ENCODE measurements at places on chromosomes 7 and 10.

DNA sequence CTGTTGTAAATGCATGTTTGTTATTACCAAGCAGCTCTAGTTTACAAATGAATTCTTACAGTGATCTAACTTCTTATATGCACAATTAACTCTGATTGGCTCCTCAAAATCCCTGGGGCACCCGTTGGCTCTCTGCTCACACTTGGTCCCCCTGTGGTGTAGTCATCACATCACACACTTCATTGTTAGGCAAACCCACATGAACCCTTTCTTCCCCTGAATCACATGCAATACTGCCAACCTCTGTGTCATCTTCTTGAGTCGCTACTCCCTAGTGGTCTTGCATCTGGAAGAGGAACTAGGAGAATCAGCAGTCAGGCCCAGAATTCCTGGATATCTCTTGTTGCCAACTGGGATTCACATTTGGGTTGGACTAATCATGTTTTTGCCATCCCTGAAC, 73.1 kb downstream of the CD36 start:
- DNase-seq = no peak

DNA sequence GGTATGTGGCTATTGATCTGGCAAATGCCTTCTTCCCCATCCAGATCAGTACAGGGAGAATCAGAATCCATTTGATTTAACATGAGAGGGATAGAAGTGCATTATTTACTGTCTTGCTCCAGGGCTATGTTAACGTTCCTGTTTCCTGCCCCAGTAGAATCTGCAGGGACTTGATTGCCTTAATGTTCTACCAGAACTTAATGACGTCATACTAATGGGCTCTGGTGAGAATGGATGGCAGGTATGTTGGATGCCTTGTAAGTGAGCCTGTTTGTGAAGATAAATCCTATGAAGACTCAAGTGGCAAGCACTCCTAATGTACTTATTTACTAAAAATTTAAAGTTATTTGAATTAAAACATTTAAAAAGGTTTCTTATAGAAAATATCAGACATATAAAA, 44.5 kb upstream of the CHCHD3 start:
- DNase-seq = no peak

DNA sequence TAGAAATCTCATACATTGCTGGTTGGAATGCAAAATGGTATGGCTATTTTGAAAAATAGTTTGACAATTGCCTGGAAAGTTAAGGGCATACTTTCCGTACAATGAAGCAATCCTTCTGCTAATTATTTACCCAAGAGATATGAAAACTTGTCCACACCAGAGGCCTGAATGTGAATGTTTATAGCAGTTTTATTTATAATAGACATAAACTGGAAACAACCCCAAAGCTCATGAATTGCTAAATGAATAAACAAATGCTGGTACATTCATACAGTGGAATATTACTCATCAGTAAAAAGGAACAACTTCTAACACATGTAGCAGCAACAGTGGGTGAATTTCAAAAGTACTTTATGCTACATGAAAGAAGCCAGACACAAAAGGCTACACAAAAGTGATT, 42.7 kb downstream of the MMRN2 start:
- DNase-seq = no peak

DNA sequence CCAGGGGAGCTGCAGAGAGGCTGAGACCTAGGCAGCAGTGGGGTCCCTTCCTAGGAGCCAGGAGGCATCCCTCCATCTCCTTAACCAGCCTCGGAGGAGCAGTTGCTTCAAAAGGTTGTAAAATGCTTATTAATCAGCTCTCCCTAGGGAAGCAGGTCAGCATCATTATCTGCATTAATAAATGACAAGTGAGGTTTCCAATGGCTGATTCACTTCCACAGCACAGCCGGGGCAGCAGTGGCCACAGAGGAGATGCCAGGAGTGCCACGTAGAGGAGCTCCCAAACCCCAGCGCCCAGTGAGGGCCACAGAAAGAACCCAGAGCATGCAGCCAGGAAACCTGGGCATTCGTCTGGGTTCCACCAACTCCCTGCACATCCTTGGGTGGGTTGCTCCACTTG, 8.2 kb upstream of the NPFFR1 start:
- DNase-seq = no peak

DNA sequence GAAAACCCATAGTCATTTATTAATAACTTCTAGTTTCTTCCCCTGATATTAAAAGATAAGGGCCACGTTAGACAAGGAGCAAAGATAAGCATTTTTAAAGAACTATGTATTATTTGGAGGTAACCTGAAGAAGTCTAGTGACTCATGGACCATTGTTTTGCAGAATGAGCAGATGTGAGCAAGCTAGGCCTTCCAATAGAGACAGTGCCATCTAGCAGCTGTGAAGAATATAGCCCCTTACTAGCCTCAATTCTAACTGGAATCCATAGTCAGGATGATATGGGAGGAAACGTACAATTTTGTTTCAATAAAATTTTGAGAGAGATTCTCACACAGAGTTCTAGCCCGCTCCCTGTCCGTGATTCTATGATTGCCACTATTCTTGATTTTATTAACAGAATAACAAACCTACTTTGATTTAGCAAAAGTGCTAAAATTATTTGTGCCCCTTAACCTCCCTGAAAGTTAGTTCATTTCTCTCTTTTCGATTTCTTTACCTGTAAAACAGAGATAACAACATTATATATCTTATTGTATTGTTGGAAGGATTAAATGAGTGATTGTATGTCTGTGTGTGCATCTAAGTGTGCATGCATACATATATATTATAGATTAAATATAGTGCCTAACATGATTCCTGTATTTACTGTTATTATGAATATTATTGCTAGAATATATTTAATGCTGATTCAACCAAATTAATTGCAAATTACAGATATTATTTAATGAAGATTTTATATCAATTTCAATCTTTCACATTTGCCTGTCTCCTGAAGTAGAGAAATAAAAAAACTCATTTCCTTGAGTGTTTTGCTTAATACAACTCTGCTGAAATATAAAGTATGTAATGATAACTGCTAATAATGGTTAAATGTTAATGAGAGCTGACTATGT, 22.7 kb downstream of the FAM237B start:
- DNase-seq = no peak

DNA sequence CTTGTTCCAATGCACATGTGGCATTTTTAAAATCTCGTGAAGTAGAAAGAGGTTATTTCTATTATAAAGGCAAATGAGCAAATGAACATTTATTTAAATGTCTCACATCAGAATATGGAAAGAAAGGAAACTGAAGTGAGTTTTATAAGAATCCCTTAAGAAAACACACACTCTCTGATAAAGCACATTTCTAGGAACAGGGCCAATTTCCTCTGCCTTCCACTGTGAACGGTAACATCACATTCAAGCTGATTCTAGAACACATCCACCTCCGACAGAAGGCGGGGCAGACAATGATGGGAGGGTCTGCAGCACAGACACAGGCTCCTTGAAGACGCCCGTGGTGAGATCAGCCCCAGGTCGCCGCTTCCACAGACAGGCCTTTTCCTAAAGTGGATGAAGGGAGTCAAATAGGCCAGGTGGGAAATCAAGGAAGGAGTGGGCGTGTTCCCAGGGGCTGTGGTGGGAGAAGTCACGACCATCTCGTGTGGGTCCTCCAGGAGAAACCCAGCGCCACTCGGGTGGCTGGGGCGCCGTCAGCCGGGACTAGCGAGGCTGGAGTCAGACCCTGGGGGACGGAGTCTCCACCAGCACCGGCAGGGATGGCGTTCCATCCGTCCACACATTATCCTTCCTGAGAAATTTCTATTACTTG, 31.1 kb downstream of the PITRM1 start:
- no peak for DNase-seq

DNA sequence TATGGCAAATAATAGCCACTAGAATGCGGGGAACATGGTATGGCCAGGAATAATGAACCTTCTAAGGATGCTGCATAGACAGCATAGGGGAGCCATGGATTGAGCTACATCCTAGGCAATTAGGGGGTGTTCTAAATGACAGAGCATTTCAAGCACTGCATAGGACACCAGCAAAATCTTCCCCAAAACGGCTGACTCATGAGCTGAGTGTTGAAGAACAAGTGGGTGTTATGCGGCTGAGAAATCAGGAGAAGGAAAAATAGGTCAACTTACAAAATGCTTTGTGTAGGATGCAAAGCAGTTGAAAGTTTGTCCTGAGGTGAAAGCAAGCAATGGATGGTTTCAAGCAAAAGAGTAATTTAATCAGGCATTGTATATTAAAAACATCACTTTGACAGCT, 1023.5 kb upstream of the C7orf33 start:
- no peak for DNase-seq

- no peak for DNase-seq
Measured at GRCh38 chr10:130167707-130168106, 31.5 kb downstream of the GLRX3 start.

GRCh38 chr7:41873741-41874140, 170.9 kb upstream of the INHBA start:
- no peak for DNase-seq

GRCh38 chr10:133388236-133388972, 5.6 kb upstream of the MTG1 start:
- no peak for DNase-seq

DNA sequence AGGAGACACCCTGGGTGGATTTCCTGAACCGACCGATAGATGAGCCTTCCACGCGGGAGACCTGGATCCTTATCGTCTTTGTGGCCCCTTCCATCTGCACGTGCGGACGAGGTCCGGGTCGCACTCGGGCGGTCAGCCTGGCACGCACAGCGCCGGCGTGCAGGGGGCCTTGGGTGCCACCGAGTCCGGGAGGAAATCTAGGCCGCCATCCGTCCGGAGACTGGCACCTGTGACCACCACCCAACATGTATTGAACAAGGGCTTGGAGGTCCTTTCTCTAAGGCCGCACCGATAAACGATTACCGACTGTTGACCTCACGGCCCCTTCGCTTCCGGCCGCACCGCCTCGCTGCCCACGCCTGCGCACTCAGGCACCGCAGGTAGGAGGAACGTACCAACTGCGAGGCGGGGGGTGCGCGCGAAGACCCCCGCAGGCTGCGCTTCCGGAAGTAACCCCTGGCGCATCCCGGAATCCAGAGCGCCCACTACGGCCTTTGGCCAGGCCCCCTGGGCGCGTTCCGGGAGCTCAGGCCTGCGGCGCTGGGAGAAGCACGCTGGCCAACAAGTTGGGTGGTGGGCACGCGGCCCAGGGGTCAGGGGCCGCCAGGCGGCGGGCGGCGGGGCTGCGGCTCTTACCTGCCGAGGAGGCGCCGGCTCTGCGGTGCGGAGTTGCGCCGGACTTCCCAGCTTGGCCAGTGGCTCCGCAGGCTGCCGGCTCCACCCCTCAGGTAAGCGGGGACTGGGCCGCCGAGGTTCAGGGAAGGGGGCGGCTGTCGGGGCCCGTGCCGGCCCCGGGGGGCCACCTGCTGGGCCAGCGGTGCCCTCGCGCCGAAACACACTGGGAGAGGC, at the start of the genes ACTR3C and LRRC61:
Gene ACTR3C, minus strand, starts transcription at position 713 of the 849 bp plus-strand sequence. CDS start 28,249 bp downstream, outside the sequence.
Gene LRRC61, plus strand, starts transcription at position 523 of the 849 bp plus-strand sequence. CDS start 13,507 bp downstream, outside the sequence.
- DNase-seq = peak; percentile 48

- no peak for DNase-seq
Measured at GRCh38 chr7:71627651-71628050, 495.7 kb downstream of the GALNT17 start.

DNA sequence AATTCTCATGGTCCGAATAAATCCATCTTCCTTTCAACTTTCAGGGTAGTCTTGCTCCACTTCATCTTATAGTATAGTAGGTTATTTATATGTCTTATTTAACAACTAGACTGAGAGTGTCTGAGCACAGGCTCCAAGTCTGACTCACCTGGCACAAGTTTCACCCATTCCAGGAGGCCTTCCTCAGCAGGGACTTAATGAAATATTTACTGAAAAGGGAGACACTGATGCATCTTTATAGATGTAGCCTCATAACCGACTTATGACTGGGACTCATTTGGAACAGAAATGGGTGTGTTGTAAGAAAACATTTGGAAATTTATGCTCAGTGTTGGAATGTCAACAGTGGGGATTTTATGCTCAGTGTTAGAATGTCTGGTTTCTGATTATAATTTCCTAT, 59.9 kb downstream of the CH25H start:
- DNase-seq = no peak

DNA sequence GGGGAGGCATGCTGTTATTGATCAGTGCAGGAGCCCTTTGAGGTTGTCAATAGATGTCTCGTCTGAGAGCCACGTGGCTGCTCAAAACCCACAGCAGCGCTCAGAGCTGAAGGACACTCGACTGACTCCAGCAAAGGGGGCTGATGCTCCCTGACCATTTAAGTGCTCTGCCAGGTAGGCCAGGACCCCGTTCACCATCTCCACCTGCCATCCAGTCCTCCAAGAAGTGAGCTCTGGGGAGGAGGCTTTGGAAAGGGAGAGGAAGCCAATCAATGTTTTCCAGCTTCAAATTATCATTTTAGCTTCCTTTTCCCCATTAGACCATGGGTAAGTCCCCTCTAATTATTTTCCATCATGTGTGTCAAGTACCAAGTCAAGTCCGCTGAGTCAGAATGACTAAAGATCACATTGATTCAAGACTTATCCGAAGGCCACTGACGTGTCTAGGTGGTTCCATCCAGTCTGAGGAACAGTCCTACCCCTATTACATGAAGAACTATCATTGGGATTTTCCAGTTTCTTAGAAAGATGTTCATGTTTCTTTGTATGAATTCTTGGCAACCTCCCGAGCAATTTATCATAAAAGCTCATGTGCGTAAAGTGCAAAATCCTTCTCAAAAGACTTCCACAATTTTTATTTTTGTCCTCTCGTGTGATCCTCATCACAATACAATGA, 302.6 kb upstream of the LYZL1 start:
- no peak for DNase-seq

GRCh38 chr7:106419455-106420182, 134.8 kb upstream of the NAMPT start:
- no peak for DNase-seq

- no peak for DNase-seq
Measured at GRCh38 chr7:66694286-66694685, 46.2 kb upstream of the RABGEF1 start.

- no peak for DNase-seq
Measured at GRCh38 chr7:33809228-33809627, 96.1 kb upstream of the BMPER start.

GRCh38 chr10:3848005-3848774, 63.2 kb upstream of the KLF6 start:
- no peak for DNase-seq

DNA sequence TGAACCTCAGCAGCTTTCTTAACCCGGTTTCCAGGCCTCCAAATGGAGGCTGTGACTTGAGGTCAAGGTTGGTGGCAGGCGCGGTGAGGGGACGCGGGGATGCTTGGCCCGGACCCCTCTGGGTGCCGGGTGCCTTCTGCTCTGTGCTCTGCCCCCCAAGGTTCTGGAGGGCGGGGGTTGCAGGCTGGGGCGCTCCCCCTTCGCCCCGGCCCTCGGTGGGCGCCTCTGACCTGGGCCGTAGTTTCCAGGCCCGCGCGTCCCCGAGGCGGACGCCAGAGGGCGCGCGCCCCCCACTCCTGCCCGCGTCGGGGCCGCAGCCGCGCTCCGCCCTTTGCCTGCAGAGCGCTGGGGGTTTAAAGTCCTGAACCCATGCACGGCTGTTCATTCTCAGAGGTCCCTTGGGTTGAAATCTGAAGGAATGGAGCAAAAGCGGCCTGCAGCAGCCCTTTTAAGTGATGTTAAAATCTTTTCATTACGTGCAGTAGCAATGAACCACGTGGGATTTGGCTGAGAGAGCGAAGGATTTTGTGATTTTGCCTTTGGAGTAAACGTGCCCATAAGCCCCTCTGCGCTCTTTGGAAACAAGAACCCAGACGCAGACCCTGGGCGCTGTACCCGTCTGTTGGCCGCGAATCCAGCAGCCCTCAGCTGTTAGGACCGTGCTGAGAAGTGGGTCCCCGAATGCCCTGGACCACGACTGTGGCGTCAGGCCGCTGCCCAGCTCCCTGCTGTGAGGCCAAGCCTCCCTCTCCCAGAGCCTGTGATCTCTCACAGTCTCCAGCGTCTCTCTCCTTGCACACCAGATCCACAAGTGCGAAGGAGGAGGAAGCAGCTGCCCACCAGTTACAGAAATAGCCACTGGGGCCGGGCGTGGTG, 135.0 kb downstream of the ACTR3B start:
- DNase-seq = no peak

Measured in NCI-H2081 treated with DMSO at 0.1 percent for 48 hours (cell line).